Stimulated activated CD4-positive, alpha-beta T cell treated with anti-CD3 and anti-CD28 coated beads, Interleukin-15, amount 100 ng/mL, for 24 hours (primary cell): ENCODE measurements at places on chromosomes 1 and 21.
A peak's percentile ranks its signal among the peaks of the same experiment; 100 is the strongest.

- DNase-seq: no peak
Observed at GRCh38 chr1:26789931-26790330, 2.2 kb downstream of the PIGV start.

GRCh38 chr1:229411434-229412055 lies 22.3 kb downstream of the ACTA1 start:
- DNase-seq: no peak

- no peak for DNase-seq
Observed at GRCh38 chr1:201111672-201112071, 554 bp downstream of the CACNA1S start.

DNA sequence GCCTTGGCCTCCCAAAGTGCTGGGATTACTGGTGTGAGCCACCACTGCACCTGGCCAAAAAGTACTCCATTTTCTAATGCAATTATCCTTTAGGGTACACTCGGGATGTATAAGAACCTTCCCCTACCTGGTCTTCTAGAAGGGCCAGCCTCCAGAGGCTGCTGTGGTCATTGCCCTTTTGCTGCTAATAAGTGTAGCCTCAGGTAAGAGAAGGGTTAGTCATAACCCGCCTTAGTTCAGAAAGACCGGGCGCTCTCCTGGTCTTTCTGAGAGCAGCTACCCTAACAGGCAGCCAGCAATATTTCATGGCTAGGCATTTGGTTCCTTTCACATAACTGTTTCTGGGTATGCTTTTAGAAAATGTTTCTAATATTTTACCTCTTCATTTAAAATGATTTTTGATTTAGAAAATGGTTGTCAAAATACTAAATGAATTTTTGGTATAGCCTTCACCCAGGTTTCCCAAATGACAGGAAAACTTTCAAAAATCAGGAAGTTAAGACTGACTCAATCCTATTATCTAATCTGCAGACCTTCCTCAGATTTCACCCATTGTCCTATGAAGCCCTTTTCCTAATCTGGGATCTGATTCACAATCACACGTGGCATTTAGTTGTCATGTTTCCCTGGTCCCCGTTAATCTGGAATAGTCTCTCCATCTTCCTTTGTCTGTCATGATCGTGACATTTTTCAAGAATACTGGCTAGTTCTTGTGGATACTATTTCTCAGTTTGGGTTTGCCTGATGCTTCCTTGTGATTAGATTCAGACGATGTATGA lies 479.0 kb downstream of the SIPA1L2 start:
- no peak for DNase-seq

DNA sequence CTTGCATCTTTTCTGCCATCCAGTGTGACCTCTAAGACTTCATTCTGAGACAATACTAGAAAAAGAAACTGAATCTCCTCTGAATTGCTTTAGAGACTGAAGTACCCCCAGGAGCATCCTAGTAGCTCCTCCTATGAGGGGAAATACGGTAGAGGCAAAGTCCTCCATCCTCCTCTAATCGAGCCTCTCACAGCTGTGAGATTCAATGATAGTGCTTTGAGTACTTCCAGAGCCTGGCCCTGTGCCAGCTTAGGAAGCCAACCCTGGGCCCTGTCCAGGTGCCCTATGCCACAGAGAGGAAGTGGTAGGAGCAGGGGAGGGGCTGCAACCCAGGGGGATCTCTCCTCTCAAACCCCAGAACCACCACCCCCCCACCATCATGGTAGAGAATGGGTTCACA lies 10.7 kb downstream of the RORC start:
- no peak for DNase-seq

- DNase-seq: no peak
Observed at GRCh38 chr1:90339811-90340210, 344.9 kb downstream of the ZNF326 start.

DNA sequence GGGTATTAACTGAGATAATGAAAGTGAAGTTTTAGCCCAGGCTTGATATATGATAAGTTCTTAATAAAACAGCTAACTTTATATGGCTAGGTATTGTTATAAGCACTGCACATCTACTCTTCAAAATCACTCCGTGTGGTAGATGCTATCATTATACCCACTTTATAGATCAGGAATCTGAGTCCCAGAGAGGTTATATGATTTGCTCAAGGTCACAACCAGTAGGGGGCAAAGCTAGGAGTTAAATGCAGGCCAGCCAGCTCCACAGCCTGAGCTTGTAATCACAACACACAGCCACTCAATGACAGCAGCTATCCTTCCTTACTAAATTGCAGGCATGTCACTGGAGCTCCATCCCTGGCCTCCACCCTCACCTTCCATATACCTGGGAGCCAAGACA lies 115.8 kb downstream of the CAPN8 start:
- DNase-seq: no peak

GRCh38 chr1:22114083-22115012 lies 28.5 kb downstream of the WNT4 start:
- no peak for DNase-seq

GRCh38 chr1:231266811-231267322 lies 25.9 kb downstream of the GNPAT start:
- no peak for DNase-seq

DNA sequence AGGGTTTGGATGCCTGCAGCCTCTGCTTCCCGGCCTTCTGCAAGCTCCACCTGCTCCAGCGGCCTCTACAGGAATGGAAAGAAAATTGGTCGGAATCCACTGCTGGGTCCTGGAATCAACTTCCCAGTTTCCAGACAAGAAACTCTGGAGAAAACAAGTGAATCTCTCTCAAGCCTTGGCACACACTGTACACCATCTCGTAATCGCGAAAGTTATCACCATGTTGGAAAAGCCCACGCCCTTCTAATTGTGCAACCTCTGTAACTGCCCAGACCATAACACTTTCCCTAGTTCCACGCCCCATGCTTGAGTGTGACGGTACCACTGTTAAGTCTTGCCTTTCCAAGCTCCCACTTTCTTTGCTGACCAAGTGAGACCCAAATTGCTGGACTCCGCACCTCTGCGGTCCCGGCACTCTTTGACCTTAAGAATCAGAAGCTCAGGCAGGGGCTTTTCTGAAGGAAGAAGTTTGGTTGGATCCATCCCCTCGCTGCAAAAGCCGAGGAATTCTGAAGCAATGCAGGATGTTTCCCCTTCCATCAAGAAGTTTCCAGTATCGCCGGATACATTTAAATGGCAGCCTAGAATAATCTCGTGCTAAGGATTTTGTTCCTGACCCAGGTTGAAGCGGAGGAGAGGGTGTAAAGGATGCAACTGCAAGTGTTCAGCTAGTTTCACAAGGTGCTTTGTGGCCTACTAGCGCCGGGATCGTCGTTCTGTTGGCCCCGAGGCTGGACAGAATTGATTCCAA lies 6.2 kb downstream of the NR5A2 start:
- no peak for DNase-seq

DNA sequence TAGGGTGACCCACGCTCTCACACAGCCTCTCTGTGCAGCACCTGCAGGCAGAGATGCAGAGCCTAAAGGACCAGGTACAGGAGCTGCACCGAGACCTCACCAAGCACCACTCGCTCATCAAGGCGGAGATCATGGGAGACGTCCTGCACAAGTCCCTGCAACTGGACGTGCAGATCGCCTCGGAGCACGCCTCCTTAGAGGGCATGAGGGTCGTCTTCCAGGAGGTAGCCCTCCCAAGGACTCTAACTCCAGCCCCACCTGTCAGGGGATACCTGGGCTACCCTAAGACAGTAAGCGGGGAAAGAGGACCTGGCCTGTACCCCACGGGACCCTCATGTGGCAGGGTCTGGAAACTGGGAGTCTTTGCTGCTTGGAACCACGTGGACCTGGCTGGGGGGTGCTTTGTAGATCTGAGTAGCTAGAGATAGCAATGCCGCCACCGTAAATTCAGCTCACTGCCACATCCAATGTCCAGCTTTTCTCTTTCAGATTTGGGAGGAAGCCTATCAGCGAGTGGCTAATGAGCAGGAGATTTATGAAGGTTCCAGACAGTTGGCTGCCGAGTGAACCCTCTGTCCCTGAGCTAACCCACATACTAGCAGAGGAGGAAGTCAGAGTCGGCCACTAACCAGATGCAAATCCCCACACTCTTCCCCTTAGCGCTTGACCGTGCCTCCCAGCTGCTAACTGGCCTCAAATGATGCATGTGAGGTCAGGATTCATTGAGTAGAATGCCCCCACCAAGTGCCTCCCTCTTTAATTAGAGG lies 6.5 kb downstream of the RNF207 start:
- DNase-seq: no peak

DNA sequence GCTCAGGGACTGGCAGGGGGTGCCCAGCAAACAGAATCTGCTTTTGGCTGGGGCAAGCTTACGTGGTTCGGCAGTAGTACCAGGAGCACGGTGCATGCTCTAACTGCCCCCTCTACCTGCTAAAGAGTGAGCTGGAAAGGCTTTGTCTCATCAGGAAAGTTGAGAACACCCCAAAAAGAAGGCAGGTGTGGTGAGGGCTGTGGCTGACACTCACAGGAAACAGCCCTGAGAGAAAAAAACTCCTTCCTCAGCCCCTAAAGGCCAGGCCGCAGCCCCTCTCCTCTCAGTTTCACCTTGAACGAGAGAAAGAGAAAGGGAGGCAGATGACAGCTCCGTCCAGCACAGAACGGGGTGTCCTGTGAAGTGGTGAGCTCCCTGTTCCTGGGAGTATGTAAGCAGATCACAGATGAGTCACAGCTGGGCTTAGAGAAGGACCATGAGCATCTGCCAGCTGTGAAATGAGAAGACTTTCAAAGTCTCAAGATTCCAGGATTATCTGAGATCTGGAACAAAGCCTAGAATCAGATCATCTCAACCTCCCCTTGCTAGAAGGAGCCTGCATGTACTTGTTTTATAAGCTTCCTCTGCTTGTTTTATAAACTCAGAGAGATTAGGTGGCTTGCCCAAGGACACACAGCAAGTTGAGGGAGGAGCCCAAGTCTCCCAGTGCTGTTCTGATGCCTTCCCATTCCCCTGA lies 13.4 kb downstream of the LAPTM5 start:
- peak; percentile 58 for DNase-seq

- DNase-seq: no peak
Observed at GRCh38 chr1:162218546-162218945, 149.1 kb downstream of the NOS1AP start.

GRCh38 chr1:245485996-245486395 lies 331.2 kb downstream of the KIF26B start:
- no peak for DNase-seq

DNA sequence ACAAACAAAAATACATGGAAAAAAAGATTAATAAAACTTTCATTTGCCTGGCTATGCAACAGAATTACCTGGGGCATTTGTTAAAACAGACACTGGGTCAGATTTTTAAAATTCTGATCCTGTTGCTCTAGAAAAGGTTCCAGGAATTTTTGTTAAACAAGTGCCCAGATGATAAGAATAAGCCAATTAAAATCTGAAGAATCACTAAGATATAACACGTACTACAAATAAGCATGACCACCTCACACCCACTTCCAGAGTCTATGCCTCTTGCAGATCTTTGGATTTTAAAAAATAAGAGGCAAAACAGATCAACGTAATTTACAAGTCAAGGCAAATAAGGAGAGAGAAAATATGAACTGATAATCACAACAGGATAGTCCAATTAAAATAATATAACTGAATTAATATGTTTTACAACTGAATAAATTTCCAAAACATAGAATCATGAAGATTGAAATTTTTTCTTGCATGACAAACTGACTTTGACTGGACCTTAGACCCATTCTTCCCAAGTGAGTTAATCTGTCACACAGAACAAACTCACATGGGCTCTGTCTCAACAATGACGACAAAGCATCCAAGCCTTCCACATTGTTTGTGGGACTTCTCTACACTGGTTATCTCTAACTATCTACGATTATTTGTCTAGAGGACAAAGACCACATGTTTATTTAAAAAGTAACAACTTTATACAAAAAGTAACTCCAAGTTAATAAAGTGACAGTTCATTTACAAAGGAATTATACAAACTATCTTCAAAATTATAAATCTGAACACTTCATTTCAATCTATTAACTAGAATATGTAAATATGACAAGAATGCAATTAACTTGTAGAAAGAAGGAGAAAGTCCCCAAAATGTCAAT lies 56.9 kb downstream of the COP1 start:
- no peak for DNase-seq

DNA sequence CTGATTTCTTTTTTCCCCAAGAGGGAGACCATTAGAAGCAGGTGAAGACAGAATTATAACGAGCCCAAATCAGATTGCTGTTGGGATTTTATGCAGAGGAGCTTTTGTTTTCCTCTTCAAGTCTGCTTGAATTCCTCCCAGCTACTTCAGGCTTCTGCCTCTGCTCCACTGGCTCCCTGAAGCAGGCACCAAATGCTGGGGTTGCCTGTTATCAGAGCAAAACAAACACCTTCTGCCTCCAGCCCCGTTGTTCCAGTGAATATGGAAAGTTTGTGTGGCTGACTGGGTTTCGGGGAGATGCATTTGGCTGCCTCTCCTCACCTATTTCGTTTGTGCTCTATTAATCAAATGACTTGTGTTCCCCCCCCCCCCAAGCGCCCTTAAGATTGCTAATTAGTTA lies 209.2 kb downstream of the URB2 start:
- no peak for DNase-seq

GRCh38 chr21:45534636-45535331 lies 7.5 kb downstream of the SLC19A1 start:
- peak; percentile 3 for DNase-seq

DNA sequence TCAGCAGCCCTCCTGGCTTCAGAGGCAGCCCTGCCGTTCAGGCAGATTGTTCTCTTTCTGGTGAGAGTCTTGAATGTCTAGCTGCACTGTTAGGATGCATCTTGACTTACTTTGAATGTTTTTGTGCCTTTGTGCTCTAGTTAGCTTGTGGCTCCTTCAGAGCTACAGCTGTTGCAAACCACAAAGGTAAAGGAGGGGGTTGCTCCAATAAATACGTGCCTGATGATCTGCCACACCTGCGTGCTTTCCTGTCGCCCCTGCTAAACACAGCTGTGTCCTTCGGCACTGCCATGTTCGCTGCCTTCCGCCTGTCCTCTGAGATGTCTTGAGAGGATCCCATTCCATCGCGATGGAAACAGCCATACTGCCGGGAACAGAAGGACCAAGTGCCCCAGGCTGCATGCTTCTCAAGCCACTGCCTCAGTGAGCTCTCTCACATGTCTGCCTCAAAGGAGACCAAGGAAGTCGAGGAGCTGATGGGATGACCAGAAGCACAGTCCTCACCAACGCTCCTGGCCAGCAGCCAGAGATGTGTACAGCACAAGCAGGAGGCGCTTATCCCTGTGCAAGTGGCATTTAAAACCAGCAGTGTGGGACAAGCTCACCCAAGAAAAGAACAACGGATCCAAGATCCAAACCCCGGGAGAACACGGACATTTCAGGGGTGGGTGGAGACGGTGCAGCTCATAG lies 12.0 kb upstream of the SMIM12 start:
- no peak for DNase-seq

GRCh38 chr21:27047283-27047657 lies 80.4 kb upstream of the ADAMTS5 start:
- DNase-seq: no peak

- peak; percentile 91 for DNase-seq
Observed at GRCh38 chr1:180502361-180503279, at the start of gene ACBD6. ACBD6 (minus strand) TSS chr1:180502577; CDS start chr1:180502266, 311 bp downstream.

- no peak for DNase-seq
Observed at GRCh38 chr1:59718989-59719360, 95.8 kb upstream of the HOOK1 start.

- DNase-seq: no peak
Observed at GRCh38 chr1:220093361-220094015, 444 bp upstream of the IARS2 start.
